ENCODE measurements at places on chromosomes 1 and 21.
A peak's percentile ranks its signal among the peaks of the same experiment; 100 is the strongest.

DNA sequence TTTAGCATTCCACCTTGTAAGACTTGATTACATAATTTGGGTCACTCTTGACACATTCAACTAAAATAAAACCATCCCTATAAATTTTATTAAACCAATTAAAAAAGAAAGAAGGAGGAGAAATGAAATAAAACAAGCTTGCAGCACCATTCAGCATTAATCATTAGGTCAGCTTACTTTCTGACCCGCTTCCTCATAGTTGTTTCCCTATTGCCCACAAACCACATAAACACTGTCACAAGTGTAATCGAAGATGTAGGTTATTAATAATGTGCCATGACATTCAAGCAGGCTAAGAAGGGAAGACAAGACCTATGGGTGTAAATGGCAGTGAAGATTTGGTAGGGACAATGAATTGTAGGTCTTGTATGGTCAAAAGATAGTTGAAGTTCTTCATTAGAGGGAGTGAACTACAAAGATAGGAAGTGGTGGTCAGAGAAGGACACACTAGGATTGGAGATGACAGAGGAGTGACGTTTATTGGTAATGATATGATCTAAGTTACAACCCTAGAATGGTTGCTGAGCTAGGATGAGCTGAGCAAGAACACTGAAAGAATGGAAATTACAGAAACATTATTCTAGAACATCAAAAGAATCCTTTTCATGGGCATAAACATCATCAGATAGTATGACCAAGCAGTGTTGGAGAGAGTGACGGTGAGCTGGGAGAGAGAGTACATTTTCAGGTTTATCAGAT lies 231.5 kb downstream of the KCNT2 start:
- DNase-seq: no peak

DNA sequence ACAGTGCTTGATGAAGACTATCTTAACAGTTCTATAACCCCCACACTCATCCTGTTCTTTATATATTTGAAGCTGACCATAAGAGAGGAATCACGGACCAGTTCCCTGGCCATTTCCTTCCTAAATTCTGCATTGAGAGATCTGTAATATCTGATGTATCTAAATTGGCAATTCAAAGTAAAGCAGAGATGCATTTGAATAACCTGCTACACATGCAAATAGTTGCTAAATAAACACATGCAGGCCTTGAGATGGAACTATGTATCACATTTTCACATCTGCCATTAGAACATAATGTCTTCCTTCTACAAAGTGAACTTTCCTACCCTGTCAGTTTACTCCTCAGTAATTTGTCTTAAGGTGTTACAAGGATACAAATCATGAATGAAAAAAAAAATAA lies 20.4 kb upstream of the PGBD2 start:
- DNase-seq: no peak

DNA sequence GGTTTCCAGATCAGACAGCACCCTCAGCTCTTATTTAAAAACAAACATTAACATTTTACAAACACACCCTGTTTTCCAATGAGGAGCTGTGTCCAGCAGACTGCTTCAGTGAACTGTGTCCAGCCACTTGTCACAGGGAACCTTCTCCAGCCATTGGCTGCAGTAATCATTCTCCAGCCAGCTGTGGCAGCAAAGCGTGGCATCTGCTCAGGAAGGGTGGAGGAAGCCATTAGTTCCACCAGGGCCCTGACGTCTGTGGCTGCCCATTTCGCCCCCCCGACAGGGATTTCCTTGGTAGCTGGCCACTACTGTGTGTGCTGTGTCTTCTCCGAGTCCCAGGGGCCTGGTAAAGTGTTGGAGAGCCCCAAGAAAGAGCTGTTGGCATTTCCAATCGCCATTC lies 62.9 kb upstream of the SELENON start:
- no peak for DNase-seq

DNA sequence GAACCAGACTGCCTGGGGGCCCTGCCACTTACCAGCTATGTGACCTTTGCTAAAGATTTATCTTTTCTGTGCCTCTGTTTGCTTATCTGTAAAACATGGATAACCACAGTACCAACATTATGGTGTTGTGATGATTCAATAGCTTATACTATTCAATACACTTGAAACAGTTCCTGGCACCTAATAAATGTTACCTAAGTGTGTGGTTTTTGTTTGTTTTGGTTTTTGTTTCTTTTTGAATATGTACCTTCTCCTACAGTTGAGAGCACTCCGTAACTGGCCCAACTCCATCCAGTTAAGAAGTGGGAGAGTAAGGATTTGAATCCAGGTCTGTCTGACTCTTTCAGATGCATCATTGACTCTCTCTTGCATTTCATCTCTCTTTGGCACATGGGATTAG lies 125.8 kb upstream of the C8B start:
- DNase-seq: no peak

DNA sequence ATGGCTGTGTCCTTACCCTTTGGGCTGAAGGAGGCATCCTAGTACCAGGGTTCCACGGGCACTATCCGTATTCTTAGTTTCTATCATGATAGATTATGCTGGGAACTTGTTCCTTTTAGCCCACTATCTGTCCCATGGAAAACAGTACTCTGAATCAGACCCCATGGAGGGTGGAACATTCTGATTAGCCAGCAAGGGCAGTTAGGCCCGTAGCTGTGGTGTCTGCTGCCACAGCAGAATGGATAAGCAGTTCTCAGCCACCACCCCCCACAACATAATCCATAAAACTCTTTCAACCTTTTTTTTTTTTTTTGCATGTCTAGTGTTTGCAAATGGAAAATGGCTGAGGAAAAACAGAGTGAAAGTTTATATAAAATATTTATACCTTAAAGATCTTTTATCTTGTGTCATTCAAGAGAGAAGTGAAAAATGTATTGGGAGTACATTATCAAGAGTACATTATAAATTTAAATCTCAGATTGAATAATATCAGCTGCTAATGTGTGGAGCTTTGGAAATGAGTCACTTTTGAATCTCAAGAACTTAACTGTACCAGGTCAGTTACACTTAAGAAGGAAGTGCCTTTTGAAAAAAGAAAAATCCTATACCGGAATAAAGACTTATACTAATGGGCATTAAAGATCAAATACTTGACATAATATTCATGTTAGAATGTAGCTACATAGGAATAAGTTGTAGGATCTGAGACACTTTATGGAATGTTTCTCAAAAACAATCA lies 80.3 kb downstream of the NFIA start:
- DNase-seq: no peak

DNA sequence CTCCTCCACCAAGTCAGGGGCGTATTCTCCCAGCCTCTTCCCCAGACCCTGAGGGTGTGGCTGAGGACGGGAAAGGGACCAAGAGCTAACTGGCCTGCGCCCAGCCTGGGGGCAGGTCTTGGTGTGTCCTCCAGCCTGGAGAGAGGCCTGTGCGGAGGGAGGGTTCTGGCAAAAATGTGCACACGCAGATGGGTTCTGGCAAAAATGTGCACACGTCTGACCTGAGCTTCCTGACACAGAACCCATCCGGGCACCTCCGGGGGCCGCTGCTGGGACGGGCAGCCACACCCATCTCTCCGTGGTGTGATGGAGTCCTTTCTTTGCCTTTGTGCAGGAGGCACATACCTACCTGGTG lies 23.1 kb upstream of the PKP1 start:
- DNase-seq: no peak

GRCh38 chr21:41147096-41147978 lies 20.6 kb upstream of the BACE2 start:
- DNase-seq: no peak

- DNase-seq: no peak
Observed at GRCh38 chr1:162276493-162276892, 100.2 kb downstream of the SPATA46 start.

DNA sequence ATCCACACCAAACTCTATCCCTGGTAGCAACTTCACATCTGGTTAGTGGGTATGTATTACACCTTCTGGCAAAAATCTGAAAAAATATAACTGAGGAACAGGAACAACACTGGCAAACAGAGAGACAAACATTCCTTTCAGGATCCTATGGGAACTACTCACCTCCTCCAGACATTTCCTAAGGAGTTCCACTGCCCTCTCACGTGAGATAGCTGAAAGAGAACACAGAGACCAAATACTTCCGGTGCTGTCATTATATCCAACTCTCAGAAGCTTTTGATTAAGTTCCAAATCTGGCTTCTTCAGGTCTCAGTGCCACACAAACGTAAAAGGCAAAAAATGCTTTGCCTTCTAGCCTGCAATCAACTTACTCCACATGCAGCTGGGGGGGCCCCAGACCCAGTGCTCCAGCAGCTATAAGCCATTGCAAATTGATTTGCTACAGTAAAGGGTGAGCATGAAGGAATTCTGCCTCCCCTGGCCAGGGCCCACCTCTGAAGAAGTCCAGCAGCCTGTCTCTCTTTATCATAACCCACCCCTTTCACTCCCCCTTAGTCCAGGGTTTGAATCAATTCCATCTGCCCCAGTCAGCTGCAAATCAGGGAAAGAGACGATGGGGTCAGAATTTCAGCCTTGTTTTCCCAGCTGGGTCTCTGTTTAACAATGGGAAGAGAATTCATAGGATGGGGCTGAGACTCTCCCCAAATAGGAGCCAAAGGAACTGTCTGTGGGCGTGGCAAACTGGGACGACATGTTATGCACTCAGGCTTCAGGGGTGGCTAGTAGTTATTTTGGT lies 32.2 kb downstream of the TFAP2E start:
- DNase-seq: no peak

- DNase-seq: peak; percentile 2
Observed at GRCh38 chr1:6962996-6963911, 178.0 kb downstream of the CAMTA1 start.

DNA sequence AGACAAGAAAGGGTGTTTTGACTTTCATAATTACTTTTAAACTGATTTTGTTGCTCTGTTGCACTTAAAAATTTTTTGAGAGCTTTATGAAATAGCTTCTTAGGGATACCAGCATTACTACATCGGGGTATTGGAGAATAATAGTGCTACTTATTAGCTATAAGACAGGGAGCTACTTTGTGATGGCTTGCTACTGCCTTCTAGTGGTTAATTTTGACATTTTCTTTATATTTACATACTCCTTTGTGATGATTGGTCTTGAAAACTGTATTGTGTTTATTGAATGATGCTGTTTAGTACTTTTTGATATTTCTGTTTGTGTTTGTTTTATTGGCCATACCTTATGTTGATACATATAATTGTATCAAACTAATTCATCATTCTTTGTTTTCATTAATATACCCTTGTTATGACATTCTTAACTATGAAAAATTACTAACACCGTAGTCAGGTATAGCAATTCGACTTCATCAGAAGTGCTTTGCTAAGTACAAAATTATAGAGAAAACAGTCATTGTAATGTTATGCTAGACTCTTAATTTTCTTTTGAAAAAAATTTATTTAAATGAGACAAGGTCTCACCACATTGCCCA lies 85.5 kb downstream of the CLIC4 start:
- no peak for DNase-seq

DNA sequence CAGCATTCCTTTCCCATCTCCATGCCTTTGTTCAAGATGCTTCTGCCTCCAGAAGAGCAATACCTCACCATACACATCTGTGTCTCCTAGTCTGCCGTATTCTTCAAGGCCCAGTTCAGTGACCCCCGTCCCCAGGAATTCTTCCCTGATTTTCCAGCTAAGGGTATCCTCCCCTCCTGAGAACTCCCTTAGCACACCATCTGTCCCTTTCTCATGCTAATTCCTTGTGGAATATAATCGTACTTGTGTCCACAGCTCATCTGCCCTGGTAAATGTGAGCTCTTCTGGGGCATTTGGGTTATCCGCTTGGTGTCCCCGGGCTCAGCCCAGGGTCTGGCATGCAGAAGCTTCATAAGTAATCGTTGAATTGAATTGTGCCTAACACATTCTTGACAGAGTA lies 40.9 kb downstream of the BEND5 start:
- DNase-seq: no peak

Data from stimulated activated CD8-positive, alpha-beta memory T cell treated with anti-CD3 and anti-CD28 coated beads, Interleukin-7, amount 100 ng/mL, for 1 hour (primary cell).